ENCODE measurements at places on chromosomes 16 and 17.

- DNase-seq: no peak
Observed at GRCh38 chr16:84942786-84943185, 68.5 kb downstream of the ZDHHC7 start.

DNA sequence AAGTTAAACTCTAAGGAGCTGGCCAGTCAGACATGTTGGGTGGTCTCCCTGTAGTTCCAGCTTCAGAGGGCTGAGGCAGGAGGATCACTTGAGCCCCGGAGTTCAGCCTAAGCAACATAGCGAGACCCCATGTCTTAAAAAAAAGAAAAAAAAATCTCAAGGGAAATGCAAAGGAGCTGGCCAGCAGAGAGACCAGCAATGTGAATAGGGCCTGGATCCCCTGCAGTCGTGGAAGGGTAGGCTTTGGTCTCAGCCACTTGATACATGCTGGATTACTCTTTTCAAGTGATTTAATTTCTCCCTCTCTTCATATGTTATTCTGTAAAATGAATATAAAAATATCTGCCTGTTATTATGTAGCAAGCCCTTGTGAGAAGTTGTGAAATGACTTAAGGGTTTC, 207.7 kb downstream of the SPECC1 start:
- no peak for DNase-seq

GRCh38 chr17:28544402-28545140, 7.9 kb downstream of the UNC119 start:
- no peak for DNase-seq

GRCh38 chr16:88439016-88439415, 14.1 kb upstream of the ZFPM1 start:
- no peak for DNase-seq

- no peak for DNase-seq
Observed at GRCh38 chr17:20216154-20216815, 207.1 kb downstream of the SPECC1 start.

DNA sequence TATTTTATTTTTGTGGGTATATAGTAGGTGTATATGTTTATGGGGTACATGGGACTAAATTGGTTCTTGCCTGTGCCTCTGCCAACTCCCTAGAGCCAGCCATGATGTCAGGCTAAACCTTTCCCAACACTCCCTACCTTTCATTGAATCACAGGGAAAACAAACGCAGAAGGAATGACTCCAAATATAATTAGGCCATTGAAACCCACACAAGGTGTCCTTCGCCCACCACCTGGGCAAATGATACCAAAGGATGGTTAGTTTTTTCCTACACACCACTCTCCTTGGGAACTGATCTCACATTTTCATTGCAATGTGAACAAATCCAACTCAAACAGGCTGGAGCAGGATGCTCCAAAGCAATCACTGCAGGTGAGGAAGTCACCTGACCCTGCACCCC, 27.5 kb downstream of the WSB1 start:
- DNase-seq: no peak

- DNase-seq: no peak
Observed at GRCh38 chr17:1110541-1110861, 69.3 kb downstream of the ABR start.

All from fibroblast of skin of right quadriceps (primary cell).